ENCODE measurements at places on chromosomes 7 and 10.

DNA sequence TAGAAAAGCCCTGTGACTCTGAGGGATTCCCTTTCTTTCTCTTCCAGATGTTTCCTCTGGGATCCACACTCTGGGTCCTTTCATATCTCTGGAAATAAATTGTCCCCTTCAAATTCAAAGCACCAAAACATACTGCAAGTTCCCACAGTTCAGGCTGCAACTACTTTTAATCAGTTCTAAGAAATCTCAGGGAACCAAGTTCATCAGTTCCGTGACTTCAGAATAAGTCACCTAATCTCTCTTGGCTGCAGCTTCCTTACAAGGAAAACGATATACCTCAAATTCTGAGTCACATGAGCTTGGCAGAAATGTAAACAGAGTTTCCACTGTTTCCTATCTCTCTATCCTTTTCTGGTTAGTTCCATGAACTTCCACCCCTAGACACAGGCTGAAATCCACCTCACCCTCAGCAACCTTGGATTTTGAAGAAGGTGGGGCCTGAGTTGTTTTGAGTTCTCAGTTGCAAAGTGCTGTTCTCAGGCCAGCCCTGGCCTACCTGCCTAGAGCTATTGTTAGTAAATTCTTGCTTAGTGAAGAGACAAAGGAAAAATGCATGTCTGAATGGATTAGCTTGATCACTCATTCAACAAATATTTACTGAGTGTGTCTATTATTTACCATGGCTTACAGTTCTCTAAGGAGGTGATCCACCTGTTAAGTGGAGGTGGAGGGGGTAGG lies 59.3 kb upstream of the IL6 start:
- DNase-seq, result no peak
- H3K27me3 ChIP-seq, result no peaks in the 10 kb centered on the region
- no peaks in the 10 kb centered on the region for H3K36me3 ChIP-seq

- peak; percentile 70 for DNase-seq
- peaks cover 23% of the 10 kb centered on the region for H3K36me3 ChIP-seq
- H3K4me3 ChIP-seq, result peak overlapping the region; percentile 46
- H3K27me3 ChIP-seq, result no peaks in the 10 kb centered on the region
- peak overlapping the region; percentile 82 for H3K27ac ChIP-seq
- peaks cover 81% of the 10 kb centered on the region for H3K4me1 ChIP-seq
Observed at GRCh38 chr10:80468002-80468401, 13.9 kb downstream of the TSPAN14 start.

- no peak for DNase-seq
- no peaks in the 10 kb centered on the region for H3K36me3 ChIP-seq
- H3K4me3 ChIP-seq, result no peak overlapping the region
- H3K27ac ChIP-seq, result no peak overlapping the region
- no peaks in the 10 kb centered on the region for H3K4me1 ChIP-seq
Observed at GRCh38 chr7:24477398-24478136, 95.7 kb upstream of the PALS2 start.

DNA sequence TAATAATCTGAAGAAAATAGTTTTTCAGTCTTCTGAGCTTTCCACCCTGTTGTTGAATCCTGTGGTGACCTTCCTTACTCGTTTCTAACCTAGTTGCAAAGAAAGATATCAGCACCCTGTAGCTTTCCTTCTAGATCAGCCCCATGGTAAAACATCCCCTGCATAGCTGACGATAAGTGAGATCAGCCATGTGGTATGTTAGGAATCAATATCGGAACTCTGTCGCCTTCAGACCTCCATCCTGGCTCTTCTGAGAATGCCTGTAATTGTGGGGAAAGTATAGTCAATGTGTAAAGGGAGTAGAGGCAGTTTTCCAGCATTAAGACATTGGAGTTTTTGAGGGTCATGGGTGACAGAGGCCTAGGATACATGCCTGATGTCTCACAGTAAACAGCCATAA lies 151.8 kb downstream of the LRRC4 start:
- no peak overlapping the region for H3K27ac ChIP-seq
- DNase-seq, result no peak
- no peak overlapping the region for H3K4me3 ChIP-seq
- H3K27me3 ChIP-seq, result no peaks in the 10 kb centered on the region

DNA sequence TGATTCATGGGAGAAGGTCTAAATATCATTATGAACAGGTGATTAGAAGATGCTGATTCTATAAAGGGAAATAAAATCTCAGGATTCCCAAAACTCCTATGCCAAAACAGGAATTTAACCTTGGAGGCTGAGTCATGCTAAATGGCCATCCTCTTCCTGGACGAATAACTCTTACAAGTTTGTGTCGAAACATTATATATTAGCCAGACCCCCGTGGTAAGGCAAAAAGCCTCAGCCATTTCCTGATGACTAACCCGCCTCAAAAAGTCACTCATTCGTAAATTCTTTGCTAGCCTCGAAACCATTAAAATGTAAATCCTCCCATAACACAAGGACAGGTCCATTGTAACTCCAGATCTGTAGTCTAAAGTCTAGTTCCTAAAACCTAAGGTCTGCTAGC lies 32.0 kb downstream of the CUL2 start:
- DNase-seq, result no peak
- H3K4me1 ChIP-seq, result no peaks in the 10 kb centered on the region
- H3K27ac ChIP-seq, result no peak overlapping the region
- H3K36me3 ChIP-seq, result peaks cover 51% of the 10 kb centered on the region
- H3K4me3 ChIP-seq, result no peak overlapping the region

DNA sequence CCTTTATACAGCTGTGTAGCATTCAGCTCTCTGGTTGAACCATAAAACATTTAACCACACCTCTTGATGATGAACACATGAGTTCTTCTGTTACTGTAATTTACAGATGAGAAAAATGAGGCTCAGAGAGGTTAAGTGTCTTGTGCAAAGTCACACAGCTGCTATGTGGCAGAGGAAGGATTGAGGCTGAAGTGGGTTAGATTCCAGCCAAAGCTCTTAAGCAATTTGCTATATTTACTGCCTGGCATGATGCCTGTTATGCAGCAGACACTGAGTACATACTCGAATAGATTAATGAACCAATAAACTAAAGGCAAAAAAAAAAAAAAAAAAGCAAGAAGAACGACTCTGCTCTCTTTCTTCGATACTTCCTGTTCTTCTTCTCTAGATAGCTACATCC lies 35.7 kb downstream of the GFRA1 start:
- DNase-seq, result no peak
- H3K4me3 ChIP-seq, result no peak overlapping the region
- H3K27me3 ChIP-seq, result no peaks in the 10 kb centered on the region
- no peaks in the 10 kb centered on the region for H3K36me3 ChIP-seq

GRCh38 chr7:132117636-132118035 lies 458.6 kb downstream of the PLXNA4 start:
- H3K4me3 ChIP-seq, result no peak overlapping the region
- no peak for DNase-seq
- no peaks in the 10 kb centered on the region for H3K4me1 ChIP-seq
- H3K36me3 ChIP-seq, result no peaks in the 10 kb centered on the region
- H3K27me3 ChIP-seq, result no peaks in the 10 kb centered on the region

GRCh38 chr7:44636926-44637325 lies 30.5 kb downstream of the OGDH start:
- H3K27me3 ChIP-seq, result no peaks in the 10 kb centered on the region
- no peak for DNase-seq
- H3K36me3 ChIP-seq, result no peaks in the 10 kb centered on the region
- peaks cover 98% of the 10 kb centered on the region for H3K4me1 ChIP-seq

- H3K4me1 ChIP-seq, result no peaks in the 10 kb centered on the region
- no peaks in the 10 kb centered on the region for H3K27me3 ChIP-seq
- DNase-seq, result no peak
- no peak overlapping the region for H3K27ac ChIP-seq
Observed at GRCh38 chr10:78004215-78005026, 24.9 kb downstream of the POLR3A start.

- H3K4me1 ChIP-seq, result no peaks in the 10 kb centered on the region
- H3K27me3 ChIP-seq, result no peaks in the 10 kb centered on the region
- no peak for DNase-seq
- no peaks in the 10 kb centered on the region for H3K36me3 ChIP-seq
- no peak overlapping the region for H3K27ac ChIP-seq
Observed at GRCh38 chr7:109915670-109916069, 1175.3 kb upstream of the LRRN3 start.

DNA sequence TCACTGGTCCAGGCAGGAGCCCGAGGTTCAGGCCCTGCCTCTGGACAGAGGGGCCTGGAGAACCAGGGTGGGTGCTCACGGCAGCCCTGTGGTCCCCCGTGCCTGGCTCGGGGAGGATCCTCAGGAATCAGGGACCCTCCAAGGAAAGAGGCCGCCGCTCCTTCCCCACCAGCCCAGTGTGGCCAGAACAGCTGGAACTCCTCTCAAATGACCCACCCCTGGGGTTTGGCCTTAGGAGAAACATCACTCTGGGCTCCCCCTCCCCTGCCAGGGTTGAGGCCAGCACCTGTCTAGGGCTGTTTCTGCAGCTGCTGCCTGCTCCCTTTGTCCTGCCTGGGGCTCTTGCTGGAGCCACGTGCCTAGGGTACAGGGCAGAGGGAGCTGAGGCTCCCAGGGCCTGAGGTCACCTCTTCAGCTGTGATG lies 161.0 kb downstream of the RNF216 start:
- H3K4me1 ChIP-seq, result no peaks in the 10 kb centered on the region
- H3K4me3 ChIP-seq, result no peak overlapping the region
- H3K27me3 ChIP-seq, result no peaks in the 10 kb centered on the region
- no peak for DNase-seq

GRCh38 chr10:64142395-64142794 lies 621.2 kb downstream of the REEP3 start:
- H3K36me3 ChIP-seq, result no peaks in the 10 kb centered on the region
- H3K27me3 ChIP-seq, result no peaks in the 10 kb centered on the region
- H3K4me3 ChIP-seq, result no peak overlapping the region
- no peak for DNase-seq
- H3K27ac ChIP-seq, result no peak overlapping the region
- no peaks in the 10 kb centered on the region for H3K4me1 ChIP-seq

DNA sequence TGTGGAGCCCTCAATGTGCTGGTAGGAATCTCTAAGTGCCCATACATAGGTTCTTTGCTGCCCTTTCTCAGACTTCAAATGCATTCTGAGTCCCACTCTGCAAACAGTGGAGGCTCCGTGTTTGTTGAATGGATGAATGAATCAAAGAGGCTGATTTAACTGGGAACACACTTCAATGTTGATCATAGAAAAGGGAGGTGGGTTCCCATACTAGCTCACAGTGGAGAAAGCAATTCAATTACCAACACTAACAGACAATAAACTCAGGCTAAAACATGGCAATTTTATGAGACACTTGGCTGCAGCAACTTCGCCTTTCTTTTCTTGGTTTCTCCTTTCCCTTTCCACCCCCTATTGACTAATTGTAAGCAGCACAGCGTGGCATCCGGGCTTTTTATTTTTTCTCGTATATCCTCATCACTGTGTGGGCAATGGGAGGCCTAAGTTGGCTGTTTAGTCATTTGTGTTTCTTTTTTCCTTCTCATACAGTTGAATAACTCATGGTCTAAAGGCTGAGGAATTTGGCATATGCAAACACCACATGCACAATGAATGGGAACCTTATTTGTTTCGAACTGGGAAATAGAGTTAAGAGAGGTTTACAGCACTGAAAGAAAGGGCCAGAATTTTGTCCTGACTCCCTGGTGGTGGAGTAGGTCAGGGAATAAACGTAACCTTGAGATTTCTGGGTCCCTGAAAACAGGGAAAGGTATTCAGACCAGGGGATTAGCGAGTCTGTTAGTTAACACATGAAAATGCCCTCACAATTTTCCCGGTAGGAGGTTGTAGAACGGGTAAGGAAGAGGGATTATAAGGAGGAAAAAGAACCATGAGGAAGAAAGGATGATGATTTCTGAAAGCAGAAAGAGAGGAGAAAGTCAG lies 858.5 kb downstream of the KCNMA1 start:
- no peak overlapping the region for H3K27ac ChIP-seq
- no peaks in the 10 kb centered on the region for H3K4me1 ChIP-seq
- no peaks in the 10 kb centered on the region for H3K27me3 ChIP-seq
- no peaks in the 10 kb centered on the region for H3K36me3 ChIP-seq
- H3K4me3 ChIP-seq, result no peak overlapping the region

GRCh38 chr7:24169077-24169624 lies 114.8 kb upstream of the NPY start:
- no peaks in the 10 kb centered on the region for H3K4me1 ChIP-seq
- DNase-seq, result no peak
- H3K36me3 ChIP-seq, result no peaks in the 10 kb centered on the region
- H3K27me3 ChIP-seq, result peaks cover 13% of the 10 kb centered on the region
- no peak overlapping the region for H3K4me3 ChIP-seq

GRCh38 chr10:91944880-91945630 lies 21.5 kb downstream of the BTAF1 start:
- H3K36me3 ChIP-seq, result peaks cover 3% of the 10 kb centered on the region
- no peaks in the 10 kb centered on the region for H3K4me1 ChIP-seq
- H3K27ac ChIP-seq, result no peak overlapping the region
- no peak for DNase-seq
- no peak overlapping the region for H3K4me3 ChIP-seq

DNA sequence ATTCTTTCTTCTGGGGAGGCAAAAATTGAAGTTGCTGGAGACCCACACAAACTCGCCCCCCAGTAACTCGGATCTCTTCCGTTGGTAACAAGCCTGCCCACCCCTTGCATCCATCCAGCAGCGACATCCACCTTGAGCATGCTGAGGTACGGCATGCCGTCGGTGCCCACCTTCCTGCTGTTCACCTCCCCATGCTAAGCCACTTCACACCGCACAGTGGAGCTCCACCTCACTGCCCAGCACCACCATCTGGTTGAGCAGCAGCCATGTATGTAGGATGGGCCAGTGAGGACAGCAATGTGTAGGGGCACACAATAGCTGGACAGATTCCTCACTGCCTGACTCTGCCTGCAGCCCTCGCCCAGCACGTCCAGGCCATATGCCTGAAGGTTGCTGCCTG lies 138.1 kb upstream of the ZNF92 start:
- no peaks in the 10 kb centered on the region for H3K36me3 ChIP-seq
- peaks cover 31% of the 10 kb centered on the region for H3K27me3 ChIP-seq
- DNase-seq, result no peak

GRCh38 chr10:26970667-26971066 lies 109.9 kb upstream of the ABI1 start:
- H3K4me3 ChIP-seq, result no peak overlapping the region
- H3K27ac ChIP-seq, result no peak overlapping the region
- peaks cover 2% of the 10 kb centered on the region for H3K36me3 ChIP-seq
- DNase-seq, result no peak

- no peaks in the 10 kb centered on the region for H3K36me3 ChIP-seq
- peaks cover 43% of the 10 kb centered on the region for H3K27me3 ChIP-seq
- H3K4me3 ChIP-seq, result peak within 1 kb of the TSS; percentile 49
- H3K4me1 ChIP-seq, result peaks cover 12% of the 10 kb centered on the region
- peak; percentile 23 for DNase-seq
Observed at GRCh38 chr10:84194424-84195043, at the start of gene CDHR1. Gene CDHR1, plus strand, starts transcription at chr10:84194537. Its CDS starts 224 bp downstream, at chr10:84194761.

Measured in T-cell (primary cell).